ENCODE measurements at places on chromosomes 3 and 15.
A peak's percentile ranks its signal among the peaks of the same experiment; 100 is the strongest.

- DNase-seq: no peak
Measured at GRCh38 chr15:92140796-92141195, 252.9 kb upstream of the ST8SIA2 start.

DNA sequence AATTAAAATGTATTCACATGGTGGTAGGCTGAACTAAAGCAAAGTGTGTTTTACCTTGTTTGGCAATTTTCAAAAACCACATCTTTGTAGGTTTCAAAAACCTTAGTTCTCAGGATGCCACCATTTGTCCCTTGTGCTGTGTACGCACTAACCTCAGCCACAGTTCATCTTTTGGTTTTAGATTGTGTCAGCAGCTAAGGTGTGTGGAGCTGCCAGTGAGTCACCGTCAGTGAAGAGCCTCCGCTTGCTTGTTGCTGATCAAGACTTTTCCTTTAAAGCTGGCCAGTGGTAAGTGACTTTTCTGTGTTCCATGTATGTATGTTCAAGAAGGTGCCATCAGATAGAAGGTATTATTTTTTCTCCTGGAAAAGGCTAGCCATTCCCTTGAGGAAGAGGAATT, 21.1 kb downstream of the OXNAD1 start:
- peak; percentile 50 for DNase-seq

DNA sequence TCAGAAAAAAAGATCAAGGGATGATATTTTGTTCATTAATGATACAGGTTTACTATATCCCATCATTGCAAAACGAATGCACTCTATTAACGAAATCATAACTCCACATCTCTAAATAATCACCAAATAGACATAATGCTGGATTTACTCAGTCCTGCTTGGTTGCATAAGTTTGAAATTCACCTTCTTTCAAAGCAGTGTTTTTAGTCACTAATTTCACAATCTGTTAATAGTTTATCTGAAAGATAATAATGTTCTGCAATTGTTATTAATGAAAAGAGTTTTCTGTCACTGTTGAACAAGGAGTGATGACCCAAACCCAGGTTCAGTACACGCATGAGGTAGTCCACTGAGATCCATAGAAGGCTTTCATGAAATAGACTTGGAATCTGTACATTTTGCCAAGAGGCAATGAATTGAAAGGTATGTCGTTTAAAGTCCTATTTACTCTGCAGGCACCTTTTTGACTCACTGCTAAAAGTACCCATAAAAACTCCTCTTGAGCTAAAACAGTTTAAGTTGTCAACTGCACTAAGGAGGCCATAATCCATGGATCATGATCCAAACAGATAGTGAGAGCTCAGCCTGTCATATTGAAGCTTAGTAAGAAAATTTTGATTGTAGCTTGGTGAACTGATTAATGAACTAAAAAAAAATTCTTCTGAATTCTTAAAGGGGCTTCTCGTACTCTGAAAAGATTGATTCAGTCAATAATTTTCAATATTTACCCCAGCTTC, 75.6 kb upstream of the MBNL1 start:
- DNase-seq: no peak

- DNase-seq: no peak
Measured at GRCh38 chr3:139941580-139941979, 6.6 kb downstream of the CLSTN2 start.

GRCh38 chr3:81095956-81096355, 665.5 kb downstream of the GBE1 start:
- no peak for DNase-seq

GRCh38 chr3:53500165-53500777, 5.9 kb downstream of the CACNA1D start:
- DNase-seq: no peak

- DNase-seq: no peak
Measured at GRCh38 chr3:71305231-71306206, 278.0 kb downstream of the FOXP1 start.

GRCh38 chr3:107077391-107077790, 299.8 kb upstream of the CCDC54 start:
- DNase-seq: no peak

GRCh38 chr3:131277836-131278497, 103.6 kb upstream of the NUDT16 start:
- DNase-seq: no peak

GRCh38 chr3:52866427-52866826, 30.9 kb downstream of the STIMATE start:
- DNase-seq: no peak

DNA sequence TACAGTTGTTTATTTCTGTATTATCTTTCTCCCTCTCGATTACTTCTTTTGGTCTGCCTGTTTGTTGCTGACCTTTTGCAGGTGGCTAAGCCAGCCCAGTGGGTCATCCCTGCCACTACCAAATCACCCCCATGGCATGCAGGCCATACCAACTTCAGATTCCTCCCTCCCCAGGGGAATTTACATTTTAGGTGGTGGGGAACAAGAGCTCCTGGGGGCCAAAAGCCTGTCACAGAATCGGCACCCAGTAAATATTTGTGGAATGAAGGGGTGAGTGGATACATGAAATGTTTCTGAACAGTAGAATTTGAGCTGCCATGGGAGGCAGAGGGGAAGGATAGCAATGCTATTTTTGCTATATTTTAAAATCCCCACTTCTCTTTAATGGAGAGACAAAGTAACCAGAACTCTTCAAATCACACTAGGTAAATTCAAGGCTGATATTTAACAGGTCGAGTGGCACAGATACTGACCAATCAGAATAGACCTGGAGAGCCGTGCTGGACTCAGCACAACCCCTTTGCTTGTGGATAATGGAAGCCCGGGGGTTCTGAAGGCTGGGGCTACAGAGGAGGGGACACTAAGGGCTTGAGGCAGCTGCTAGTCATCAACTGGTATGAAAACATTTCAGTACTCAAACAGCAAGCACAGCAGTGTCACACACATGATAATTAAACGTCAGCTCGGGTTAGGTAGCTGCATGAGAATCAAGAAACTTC, 54.3 kb upstream of the SMAD3 start:
- no peak for DNase-seq

GRCh38 chr3:156413293-156413892, 141.5 kb downstream of the SSR3 start:
- no peak for DNase-seq

GRCh38 chr15:39741258-39741657, 41.4 kb downstream of the FSIP1 start:
- no peak for DNase-seq

GRCh38 chr15:50353251-50353974, 1.6 kb downstream of the GABPB1 start:
- DNase-seq: no peak

DNA sequence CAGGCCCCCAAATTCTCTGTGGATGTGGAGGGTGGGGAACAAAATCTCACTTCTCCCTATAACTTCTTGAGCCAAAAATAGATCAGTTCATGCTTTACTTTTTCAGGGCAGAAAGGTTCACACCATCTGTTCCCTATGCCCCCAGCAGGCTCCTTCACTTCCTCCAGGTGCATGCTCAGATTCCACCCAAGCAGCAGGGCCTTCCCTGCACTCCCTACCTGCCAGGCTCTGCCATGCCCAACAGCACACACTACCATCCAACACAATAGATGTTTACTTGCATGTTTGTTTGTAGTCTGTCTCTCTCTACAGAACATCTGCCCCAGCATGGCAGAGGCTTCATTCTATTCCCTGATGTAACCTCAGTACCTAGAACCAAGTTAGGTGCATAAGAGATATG, 43.3 kb downstream of the GABRB3 start:
- DNase-seq: no peak

GRCh38 chr15:45115312-45115820, 1.2 kb downstream of the DUOXA2 start:
- DNase-seq: no peak

GRCh38 chr15:51155891-51156290, 61.2 kb upstream of the TNFAIP8L3 start:
- DNase-seq: no peak

Data from T-helper 17 cell (primary cell).